ENCODE measurements at places on chromosomes 6 and 20. TPM values are rescaled to one million over a fixed set of nuclear protein-coding genes. Genes with fewer than 3 reads are reported as not detected.
A peak's percentile ranks its signal among the peaks of the same experiment; 100 is the strongest.

DNA sequence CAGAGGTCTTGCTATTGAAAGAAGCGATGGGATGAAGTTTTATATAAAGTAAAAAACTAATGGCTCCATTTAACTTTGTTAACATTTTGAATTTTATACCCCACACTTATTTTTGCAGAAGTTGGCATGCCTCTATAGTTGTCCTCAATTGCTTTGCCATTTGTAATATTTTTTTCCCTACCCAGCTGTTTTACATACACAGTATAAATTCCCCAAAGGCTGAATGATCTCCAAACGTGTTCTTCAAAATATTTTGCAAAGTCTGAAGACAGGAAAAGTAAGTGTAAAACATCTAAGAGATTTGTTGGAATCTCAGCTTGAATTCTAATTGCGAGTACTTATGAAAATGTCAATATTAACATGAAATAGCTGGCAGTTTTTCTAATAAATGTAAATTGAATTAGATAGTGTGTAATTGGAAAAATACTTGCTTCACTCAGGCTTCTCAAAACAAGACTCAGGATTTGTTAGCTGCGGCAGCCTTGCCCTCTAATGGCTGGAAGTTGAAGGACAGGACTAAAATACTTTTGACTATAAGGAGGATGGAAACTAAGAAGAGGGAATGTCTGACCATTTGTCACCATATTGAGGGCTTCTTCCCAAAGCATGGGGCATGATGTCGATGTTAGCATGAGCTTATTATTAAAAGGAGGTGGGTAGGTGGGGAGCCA is 226.8 kb downstream of the UST start:
- H3K4me3 ChIP-seq, result no peak overlapping the region
- H3K4me1 ChIP-seq, result no peaks in the 10 kb centered on the region
- H3K27ac ChIP-seq, result no peak overlapping the region
- no peaks in the 10 kb centered on the region for H3K36me3 ChIP-seq
- H3K27me3 ChIP-seq, result no peaks in the 10 kb centered on the region

DNA sequence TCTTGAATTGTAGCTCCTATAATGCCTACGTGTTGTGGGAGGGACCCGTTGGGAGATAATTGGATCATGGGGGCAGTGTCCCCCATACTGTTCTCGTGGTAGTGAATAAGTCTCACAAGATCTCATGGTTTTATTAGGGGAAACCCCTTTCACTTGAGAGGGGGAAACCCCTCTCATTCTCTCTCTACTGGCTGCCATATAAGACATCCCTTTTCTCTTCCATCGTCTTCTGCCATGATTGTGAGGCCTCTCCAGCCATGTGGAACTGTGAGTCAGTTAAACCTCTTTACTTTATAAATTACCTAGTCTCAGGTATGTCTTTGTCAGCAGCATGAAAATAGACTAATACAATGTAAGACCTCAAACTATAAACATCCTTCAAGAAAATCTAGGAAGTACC is 23.1 kb downstream of the PAQR8 start:
- H3K27ac ChIP-seq, result no peak overlapping the region
- DNase-seq, result no peak
- H3K36me3 ChIP-seq, result no peaks in the 10 kb centered on the region
- peaks cover 40% of the 10 kb centered on the region for H3K4me1 ChIP-seq

DNA sequence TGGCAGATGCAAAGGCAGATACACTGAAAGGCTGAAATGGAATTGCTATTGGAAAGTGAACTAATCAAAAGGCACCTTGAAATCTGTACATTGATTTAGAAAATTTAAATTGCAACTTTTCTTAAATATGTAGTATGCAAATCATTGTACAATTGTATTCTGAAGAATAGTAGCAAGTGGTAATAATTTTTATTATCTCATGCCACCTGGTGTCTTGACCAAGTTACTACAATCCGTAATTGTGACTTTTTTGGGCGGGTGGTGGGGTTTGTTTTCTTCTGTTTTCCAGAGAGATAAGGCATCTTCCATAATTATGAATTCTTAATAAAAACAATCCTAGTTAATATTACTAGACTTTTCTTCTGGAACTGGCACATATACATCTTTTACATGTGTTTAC is 12.5 kb upstream of the BCKDHB start:
- no peaks in the 10 kb centered on the region for H3K4me1 ChIP-seq
- no peaks in the 10 kb centered on the region for H3K27me3 ChIP-seq
- no peak overlapping the region for H3K4me3 ChIP-seq
- DNase-seq, result no peak
- no peaks in the 10 kb centered on the region for H3K36me3 ChIP-seq
- H3K27ac ChIP-seq, result no peak overlapping the region

DNA sequence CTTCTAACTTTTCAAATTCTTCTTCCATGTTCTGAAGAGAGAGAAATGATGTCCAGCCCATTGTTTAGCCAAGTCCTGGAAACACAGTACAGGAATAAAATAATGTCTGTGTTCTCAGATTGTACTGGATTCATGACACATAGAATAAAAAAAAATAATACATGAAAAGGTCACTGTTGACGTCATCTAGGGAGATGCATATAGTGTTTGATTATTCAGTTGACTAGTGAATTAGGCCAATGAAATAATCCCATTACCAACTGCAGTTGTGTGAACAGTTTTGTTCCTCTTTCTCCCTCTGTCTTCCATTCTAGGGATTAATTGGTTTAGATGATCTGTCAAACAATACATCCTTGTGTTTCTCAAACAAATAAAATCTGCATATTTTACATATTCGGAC is 222.8 kb downstream of the ALDH8A1 start:
- no peak for DNase-seq
- no peak overlapping the region for H3K4me3 ChIP-seq
- no peaks in the 10 kb centered on the region for H3K36me3 ChIP-seq
- no peak overlapping the region for H3K27ac ChIP-seq
- no peaks in the 10 kb centered on the region for H3K27me3 ChIP-seq

- no peak for DNase-seq
- H3K27me3 ChIP-seq, result peaks cover 15% of the 10 kb centered on the region
- H3K4me1 ChIP-seq, result peaks cover 4% of the 10 kb centered on the region
- H3K27ac ChIP-seq, result no peak overlapping the region
- no peak overlapping the region for H3K4me3 ChIP-seq
- H3K36me3 ChIP-seq, result no peaks in the 10 kb centered on the region
These were observed 862 bp upstream of the TFAP2C start for GRCh38 chr20:56628015-56628872.

- DNase-seq, result no peak
- H3K4me1 ChIP-seq, result no peaks in the 10 kb centered on the region
- no peak overlapping the region for H3K4me3 ChIP-seq
These were observed 118.1 kb downstream of the UST start for GRCh38 chr6:148864941-148865340.

GRCh38 chr20:61447952-61448351 is 195.9 kb downstream of the CDH4 start:
- DNase-seq, result no peak
- no peak overlapping the region for H3K27ac ChIP-seq
- no peaks in the 10 kb centered on the region for H3K36me3 ChIP-seq
- H3K27me3 ChIP-seq, result no peaks in the 10 kb centered on the region
- H3K4me3 ChIP-seq, result no peak overlapping the region

DNA sequence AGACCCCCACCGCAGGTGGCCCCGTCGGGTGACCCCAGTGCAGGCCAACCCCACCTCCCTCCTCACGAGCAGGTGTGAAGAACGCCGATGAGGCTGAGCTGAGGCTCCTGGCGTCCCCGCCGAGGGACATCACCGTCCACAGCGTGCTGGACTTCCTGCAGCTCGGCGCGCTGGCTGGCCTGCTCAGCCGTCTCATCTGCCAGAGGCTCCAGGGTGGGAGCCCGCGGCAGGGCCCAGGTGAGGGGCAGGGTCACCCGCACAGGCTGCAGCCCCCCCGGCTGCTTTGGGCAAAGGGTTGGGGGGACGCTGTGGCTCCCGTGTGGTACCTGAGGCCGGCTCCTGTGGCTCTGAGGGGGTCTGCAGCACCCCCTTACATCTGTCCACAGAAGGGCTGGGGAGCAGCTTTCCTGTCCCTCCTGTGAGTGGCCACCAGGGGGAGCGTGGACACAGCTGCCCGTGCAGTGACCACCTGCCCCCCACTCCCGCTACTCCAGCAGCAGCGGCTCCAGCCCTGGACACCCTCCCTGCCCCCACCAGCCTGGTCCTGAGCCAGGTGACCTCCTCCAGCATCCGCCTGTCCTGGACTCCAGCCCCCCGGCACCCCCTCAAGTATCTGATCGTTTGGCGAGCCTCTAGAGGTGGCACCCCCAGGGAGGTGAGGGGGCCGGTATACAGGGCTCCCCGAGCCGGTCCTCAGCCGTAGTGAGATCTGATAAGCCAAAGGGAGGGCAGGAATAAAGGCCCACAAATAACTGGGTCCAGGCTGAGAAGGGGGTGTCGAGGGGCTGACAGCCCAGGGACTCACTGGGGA is 16.5 kb downstream of the COL20A1 start:
- no peaks in the 10 kb centered on the region for H3K36me3 ChIP-seq
- no peaks in the 10 kb centered on the region for H3K27me3 ChIP-seq

DNA sequence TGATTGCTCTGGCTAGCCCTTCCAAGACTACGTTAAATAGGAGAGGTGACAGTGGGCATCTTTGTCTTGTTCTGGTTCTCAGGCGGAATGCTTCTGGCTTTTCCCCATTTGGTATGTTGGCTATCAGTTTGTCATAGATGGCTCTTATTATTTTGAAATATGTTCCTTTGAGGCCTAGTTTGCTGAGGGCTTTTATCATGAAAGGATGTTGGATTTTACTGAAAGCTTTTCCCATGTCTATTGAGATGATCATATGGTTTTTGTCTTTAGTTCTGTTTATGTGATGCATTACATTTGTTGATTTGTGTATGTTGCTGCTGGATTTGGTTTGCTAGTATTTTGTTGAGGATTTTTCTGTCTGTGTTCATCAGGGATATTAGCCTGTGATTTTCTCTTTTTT is 9.9 kb upstream of the RNASET2 start:
- no peak overlapping the region for H3K27ac ChIP-seq
- no peaks in the 10 kb centered on the region for H3K27me3 ChIP-seq
- peaks cover 19% of the 10 kb centered on the region for H3K4me1 ChIP-seq
- H3K4me3 ChIP-seq, result no peak overlapping the region
- no peaks in the 10 kb centered on the region for H3K36me3 ChIP-seq

DNA sequence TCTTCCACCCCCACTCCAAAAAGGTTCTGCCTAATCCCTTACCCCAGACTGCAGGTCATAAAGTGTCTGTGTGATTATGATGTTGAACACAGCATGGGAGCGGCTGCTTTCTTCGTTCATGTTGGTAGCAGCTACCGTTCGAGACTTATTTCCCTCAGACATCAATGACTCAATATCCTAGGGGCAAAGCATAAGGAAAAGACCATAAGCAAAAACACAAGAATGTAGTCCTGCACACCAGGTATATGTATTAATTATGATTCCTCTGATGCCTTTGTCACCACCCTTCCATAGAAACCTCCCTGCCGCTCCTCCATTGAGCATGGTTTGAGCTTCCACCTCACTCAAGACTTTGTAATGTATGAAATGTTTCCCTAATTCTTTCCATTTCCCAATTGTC is 137.2 kb downstream of the KIF13A start:
- no peak overlapping the region for H3K4me3 ChIP-seq
- DNase-seq, result no peak
- no peaks in the 10 kb centered on the region for H3K27me3 ChIP-seq

- no peaks in the 10 kb centered on the region for H3K36me3 ChIP-seq
- no peak for DNase-seq
- H3K27ac ChIP-seq, result no peak overlapping the region
- no peak overlapping the region for H3K4me3 ChIP-seq
- H3K27me3 ChIP-seq, result no peaks in the 10 kb centered on the region
These were observed 1166.8 kb upstream of the CITED2 start for GRCh38 chr6:140541288-140541687.

DNA sequence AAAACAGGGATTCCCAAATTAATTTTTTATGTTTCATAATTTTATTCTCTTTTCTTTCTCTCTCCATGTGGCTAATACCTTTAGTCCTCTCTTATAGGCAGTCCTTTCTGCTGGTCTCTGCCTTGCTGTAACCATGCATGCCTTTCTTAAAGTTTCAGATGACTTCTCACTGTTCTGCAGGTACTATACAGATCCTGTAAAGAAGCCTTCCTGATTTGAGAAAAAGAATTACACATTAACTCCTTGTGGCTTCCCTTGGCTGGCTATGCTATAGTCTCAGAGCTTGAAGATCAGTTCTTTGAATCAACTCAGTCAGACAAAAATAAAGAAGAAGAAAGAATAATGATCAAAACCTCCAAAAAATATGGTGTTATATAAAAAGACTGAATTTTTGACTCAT is 7.3 kb upstream of the GPR63 start:
- no peak for DNase-seq
- H3K27ac ChIP-seq, result no peak overlapping the region
- H3K4me3 ChIP-seq, result no peak overlapping the region
- no peaks in the 10 kb centered on the region for H3K4me1 ChIP-seq

- no peak overlapping the region for H3K4me3 ChIP-seq
- no peaks in the 10 kb centered on the region for H3K27me3 ChIP-seq
- H3K36me3 ChIP-seq, result no peaks in the 10 kb centered on the region
- no peak overlapping the region for H3K27ac ChIP-seq
- no peak for DNase-seq
These were observed 41.0 kb downstream of the TSHZ2 start for GRCh38 chr20:53013183-53013582.

- no peak overlapping the region for H3K27ac ChIP-seq
- H3K27me3 ChIP-seq, result no peaks in the 10 kb centered on the region
- no peaks in the 10 kb centered on the region for H3K36me3 ChIP-seq
These were observed 56.6 kb downstream of the SYTL3 start for GRCh38 chr6:158706369-158706982.

GRCh38 chr6:138959521-138959920 is 28.5 kb downstream of the REPS1 start:
- peaks cover 34% of the 10 kb centered on the region for H3K4me1 ChIP-seq
- no peak for DNase-seq
- no peak overlapping the region for H3K4me3 ChIP-seq
- no peaks in the 10 kb centered on the region for H3K36me3 ChIP-seq

DNA sequence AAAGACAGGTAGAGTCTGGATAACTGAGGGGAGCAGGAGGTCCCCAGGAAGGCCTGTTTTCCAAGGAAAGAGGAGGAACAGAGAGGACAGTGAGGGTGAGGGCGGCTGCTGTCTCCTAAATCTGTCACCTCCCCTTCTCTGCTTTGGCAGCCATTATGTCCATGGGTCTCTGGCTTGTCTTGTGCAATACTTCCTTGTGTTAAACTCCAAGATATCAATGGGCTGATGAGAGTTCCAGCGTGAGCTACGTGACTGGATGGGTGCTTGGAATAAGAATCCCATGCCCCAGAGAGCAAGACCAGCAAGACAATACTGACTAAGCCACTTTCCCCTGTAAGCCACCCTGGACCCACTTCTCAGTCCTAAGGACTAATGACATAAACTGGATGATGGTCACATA is 26.3 kb upstream of the DNAAF9 start:
- H3K27me3 ChIP-seq, result no peaks in the 10 kb centered on the region
- DNase-seq, result no peak
- no peaks in the 10 kb centered on the region for H3K4me1 ChIP-seq

GRCh38 chr6:35719830-35720733 is 16.8 kb upstream of the ARMC12 start:
- H3K27me3 ChIP-seq, result no peaks in the 10 kb centered on the region
- peak overlapping the region; percentile 19 for H3K4me3 ChIP-seq
- no peak for DNase-seq
- peaks cover 56% of the 10 kb centered on the region for H3K4me1 ChIP-seq
- H3K36me3 ChIP-seq, result no peaks in the 10 kb centered on the region
- H3K27ac ChIP-seq, result peak overlapping the region; percentile 30

GRCh38 chr20:64110411-64111068 is 3.2 kb upstream of the NPBWR2 start:
- H3K4me1 ChIP-seq, result no peaks in the 10 kb centered on the region
- H3K36me3 ChIP-seq, result no peaks in the 10 kb centered on the region
- no peak overlapping the region for H3K27ac ChIP-seq
- H3K4me3 ChIP-seq, result no peak overlapping the region

The FNDC1 gene
- 0.04 TPM for total RNA-seq

The ZNF76 gene
- 35.2 TPM for total RNA-seq

The TAF8 gene
- 41.7 TPM for total RNA-seq

The PNLDC1 gene
- 0.80 TPM for total RNA-seq

The GPR6 gene
- not detected for total RNA-seq

The FAM217A gene
- not detected for total RNA-seq

The MYLK4 gene
- total RNA-seq, result 0.24 TPM

The SLC17A3 gene
- total RNA-seq, result not detected
